ENCODE measurements at places on chromosomes 6 and 20. TPM values are rescaled to one million over a fixed set of nuclear protein-coding genes. Genes with fewer than 3 reads are reported as not detected.

The GRIK2 gene
- 7.0 TPM for total RNA-seq

The VTA1 gene
- total RNA-seq: 42.1 TPM

The ECHDC1 gene
- total RNA-seq: 36.5 TPM

The THBD gene
- total RNA-seq: 14.5 TPM

The UST gene
- total RNA-seq: 2.1 TPM

The ZBP1 gene
- total RNA-seq: 0.51 TPM

The RPS6KA2 gene
- total RNA-seq: 89.4 TPM

The HCRTR2 gene
- not detected for total RNA-seq

The NAPB gene
- total RNA-seq: 6.3 TPM

The EEF1E1 gene
- total RNA-seq: 18.4 TPM

The ALDH5A1 gene
- 29.6 TPM for total RNA-seq

The AHI1 gene
- total RNA-seq: 13.7 TPM

The LPA gene
- not detected for total RNA-seq

Data from heart right ventricle (tissue), 16 donors.